ENCODE measurements at places on chromosomes 1 and 21. TPM values are rescaled to one million over a fixed set of nuclear protein-coding genes. Genes with fewer than 3 reads are reported as not detected.

GRCh38 chr1:3431266-3431665 is 23.2 kb upstream of the ARHGEF16 start:
- no peaks in the 10 kb centered on the region for H3K27me3 ChIP-seq
- peaks cover 76% of the 10 kb centered on the region for H3K36me3 ChIP-seq
- H3K27ac ChIP-seq, result no peak overlapping the region
- H3K4me3 ChIP-seq, result no peak overlapping the region

The SPATA21 gene
- total RNA-seq, result not detected

DNA sequence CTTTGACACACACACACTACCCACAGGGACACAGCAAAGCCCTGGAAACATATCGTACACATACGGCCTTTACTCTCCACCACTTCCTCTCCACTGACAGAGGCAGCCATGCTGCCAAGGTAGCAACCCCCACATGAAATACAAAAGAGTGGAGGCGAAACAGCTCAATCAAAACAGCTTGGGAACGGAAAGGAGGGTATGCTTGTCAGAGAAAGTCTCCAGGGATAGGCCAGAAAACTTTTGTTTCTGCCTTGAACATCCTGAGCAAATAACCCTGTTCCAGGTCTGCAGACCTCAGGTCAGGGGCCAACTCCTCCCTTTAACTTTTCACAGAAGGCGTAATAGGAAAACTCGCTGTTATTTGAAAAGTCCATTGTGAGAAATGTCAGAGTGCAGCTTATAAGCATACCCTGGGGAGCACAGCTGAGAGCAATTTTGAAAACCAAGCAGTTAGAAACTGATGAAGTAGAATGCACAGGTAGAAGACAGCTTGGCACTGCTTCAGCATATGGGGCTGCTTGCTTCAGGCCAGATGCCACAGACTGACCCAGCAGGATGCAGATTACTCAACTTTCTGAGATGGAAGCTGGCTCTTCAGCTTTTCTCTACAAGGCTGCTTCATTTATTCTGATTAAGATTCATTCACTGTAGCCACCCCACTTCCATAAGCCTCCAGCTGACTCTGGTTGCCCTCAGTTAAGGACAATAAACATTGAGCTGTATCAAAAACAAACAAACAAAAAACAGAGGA is 18.0 kb downstream of the KIAA0319L start:
- H3K27ac ChIP-seq, result peak overlapping the region; percentile 79
- no peaks in the 10 kb centered on the region for H3K27me3 ChIP-seq
- H3K4me3 ChIP-seq, result no peak overlapping the region
- no peaks in the 10 kb centered on the region for H3K36me3 ChIP-seq
- H3K4me1 ChIP-seq, result peaks cover 35% of the 10 kb centered on the region

DNA sequence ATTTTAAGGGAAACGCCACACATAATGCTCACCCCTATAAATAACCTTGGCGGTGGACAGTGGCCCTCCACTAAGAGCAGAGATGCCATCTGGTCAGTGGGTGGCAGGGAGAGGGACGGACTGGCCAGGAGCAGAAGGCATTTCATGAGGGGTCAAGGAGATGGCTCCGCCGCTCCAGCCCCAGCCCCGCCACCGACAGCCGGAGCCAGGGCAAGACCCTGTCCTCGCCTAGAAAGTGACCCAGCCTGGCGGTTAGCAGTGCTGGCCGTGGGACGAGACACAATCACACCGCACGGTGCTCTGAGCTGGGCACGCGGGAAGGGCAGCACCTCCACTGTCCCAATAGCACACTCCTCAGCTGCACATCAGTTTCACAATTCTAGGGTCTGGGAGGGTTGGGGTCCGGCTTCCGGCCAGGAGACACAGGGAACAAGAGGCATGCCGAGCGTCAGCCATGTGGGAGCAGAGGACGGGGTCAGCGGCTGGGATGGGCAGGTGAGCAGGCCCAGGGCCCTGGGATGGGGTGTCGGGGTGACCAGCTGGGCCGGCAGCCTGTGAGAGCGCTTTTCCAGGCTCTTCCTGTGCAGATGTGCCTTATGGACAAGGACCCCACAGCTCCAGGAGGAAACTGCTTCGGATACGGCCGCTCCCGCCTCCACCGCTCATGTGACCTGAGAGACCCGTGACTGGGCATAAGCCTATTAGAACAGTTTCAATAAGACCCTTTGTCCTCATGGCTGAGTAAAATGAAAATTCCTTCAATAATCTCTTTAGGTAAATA is 5.7 kb downstream of the SLC19A1 start:
- H3K36me3 ChIP-seq, result no peaks in the 10 kb centered on the region
- peaks cover 3% of the 10 kb centered on the region for H3K4me1 ChIP-seq
- H3K27ac ChIP-seq, result no peak overlapping the region
- no peak overlapping the region for H3K4me3 ChIP-seq

The HPDL gene
- not detected for total RNA-seq

GRCh38 chr1:216325336-216325735 is 97.9 kb downstream of the USH2A start:
- H3K4me3 ChIP-seq, result no peak overlapping the region
- no peaks in the 10 kb centered on the region for H3K4me1 ChIP-seq
- DNase-seq, result no peak
- H3K36me3 ChIP-seq, result no peaks in the 10 kb centered on the region

DNA sequence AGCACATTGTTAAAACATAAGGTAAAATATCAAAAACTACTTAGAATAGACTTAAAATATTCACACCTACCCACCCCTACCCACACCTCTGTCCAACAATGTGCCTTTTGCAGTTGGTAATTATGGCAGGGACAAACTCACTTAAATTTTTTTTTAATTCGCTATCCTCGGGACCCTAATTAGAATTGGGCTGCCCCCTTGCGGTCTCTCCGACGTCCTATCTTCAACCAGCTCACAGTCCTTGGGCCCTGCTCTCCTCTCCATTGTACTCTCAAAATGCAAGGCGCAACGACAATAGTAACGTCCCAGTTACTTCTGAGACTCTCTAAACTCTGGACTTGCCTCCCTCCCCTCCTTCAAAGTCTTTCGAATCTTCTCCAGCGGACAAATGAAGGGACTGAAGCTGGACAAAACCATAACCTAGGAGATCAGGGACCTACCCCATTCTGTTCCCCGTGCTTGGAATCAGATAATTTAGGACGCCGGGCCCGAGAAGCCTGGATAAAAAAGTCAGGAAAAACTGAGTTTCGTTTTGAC is 1.1 kb upstream of the CIART start:
- peak overlapping the region; percentile 79 for H3K27ac ChIP-seq
- peaks cover 18% of the 10 kb centered on the region for H3K4me1 ChIP-seq
- H3K4me3 ChIP-seq, result peak overlapping the region; percentile 85

- H3K27ac ChIP-seq, result no peak overlapping the region
- no peaks in the 10 kb centered on the region for H3K4me1 ChIP-seq
- no peaks in the 10 kb centered on the region for H3K36me3 ChIP-seq
- H3K4me3 ChIP-seq, result no peak overlapping the region
- no peaks in the 10 kb centered on the region for H3K27me3 ChIP-seq
- DNase-seq, result no peak
Observed at GRCh38 chr1:103110701-103111100, 2.4 kb upstream of the COL11A1 start.

DNA sequence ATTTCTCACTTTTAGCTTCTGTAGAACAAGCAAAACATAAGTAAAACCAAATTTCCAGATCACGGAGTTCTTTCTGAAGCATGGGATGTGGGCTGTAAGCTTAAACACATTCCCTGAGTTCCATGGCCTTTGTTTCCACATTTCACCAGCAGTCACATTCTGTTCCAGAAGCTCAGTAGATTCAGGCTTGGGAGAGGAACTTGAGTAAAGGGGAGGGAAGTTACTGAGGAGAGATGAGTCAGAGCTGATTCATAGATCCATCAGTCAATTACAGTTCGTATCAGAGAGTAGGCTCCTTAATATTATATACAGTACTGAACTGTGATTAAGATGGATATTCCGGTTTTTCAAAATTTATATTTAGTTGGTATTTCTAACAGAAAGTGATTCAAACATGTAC is 614.3 kb downstream of the NCAM2 start:
- no peak overlapping the region for H3K27ac ChIP-seq
- H3K27me3 ChIP-seq, result no peaks in the 10 kb centered on the region
- H3K4me1 ChIP-seq, result no peaks in the 10 kb centered on the region
- DNase-seq, result no peak
- H3K36me3 ChIP-seq, result no peaks in the 10 kb centered on the region
- no peak overlapping the region for H3K4me3 ChIP-seq

DNA sequence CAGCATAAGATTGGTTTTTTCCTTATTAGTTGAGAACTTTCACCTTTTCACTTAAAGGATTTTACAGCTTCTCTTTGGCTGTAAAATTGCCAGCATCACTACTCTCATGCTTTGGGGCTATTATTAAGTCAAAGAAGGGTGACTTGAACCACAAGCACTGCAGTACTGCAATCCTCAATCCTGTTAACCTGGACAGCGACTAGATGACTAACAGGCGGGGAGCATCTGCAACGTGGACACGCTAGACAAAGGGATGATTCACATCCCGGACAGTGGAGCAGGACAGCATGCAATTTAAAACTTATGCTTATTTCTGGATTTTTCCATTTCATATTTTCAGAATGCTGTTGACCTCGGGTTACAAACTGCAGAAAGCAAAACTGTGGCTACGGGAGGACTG is 8.1 kb downstream of the ARV1 start:
- no peak overlapping the region for H3K4me3 ChIP-seq
- no peaks in the 10 kb centered on the region for H3K4me1 ChIP-seq
- H3K27me3 ChIP-seq, result no peaks in the 10 kb centered on the region
- H3K36me3 ChIP-seq, result peaks cover 21% of the 10 kb centered on the region

The F5 gene
- not detected for total RNA-seq

The FCGR3B gene
- not detected for total RNA-seq

- peak overlapping the region; percentile 94 for H3K27ac ChIP-seq
- H3K36me3 ChIP-seq, result no peaks in the 10 kb centered on the region
- peaks cover 30% of the 10 kb centered on the region for H3K4me1 ChIP-seq
- no peaks in the 10 kb centered on the region for H3K27me3 ChIP-seq
Observed at GRCh38 chr1:153566414-153567371, 1.0 kb upstream of the S100A2 start.

GRCh38 chr1:24929398-24930259 is 447 bp downstream of the RUNX3 start:
- peaks cover 13% of the 10 kb centered on the region for H3K4me1 ChIP-seq
- H3K27me3 ChIP-seq, result peaks cover 3% of the 10 kb centered on the region
- no peak for DNase-seq
- H3K36me3 ChIP-seq, result no peaks in the 10 kb centered on the region
- H3K27ac ChIP-seq, result peak overlapping the region; percentile 57
- H3K4me3 ChIP-seq, result peak overlapping the region; percentile 60

The NR5A2 gene
- total RNA-seq, result 12.7 TPM

- no peaks in the 10 kb centered on the region for H3K36me3 ChIP-seq
- no peak overlapping the region for H3K4me3 ChIP-seq
- no peaks in the 10 kb centered on the region for H3K4me1 ChIP-seq
- no peaks in the 10 kb centered on the region for H3K27me3 ChIP-seq
- no peak overlapping the region for H3K27ac ChIP-seq
- no peak for DNase-seq
Observed at GRCh38 chr21:31213787-31214186, 130.3 kb downstream of the TIAM1 start.

DNA sequence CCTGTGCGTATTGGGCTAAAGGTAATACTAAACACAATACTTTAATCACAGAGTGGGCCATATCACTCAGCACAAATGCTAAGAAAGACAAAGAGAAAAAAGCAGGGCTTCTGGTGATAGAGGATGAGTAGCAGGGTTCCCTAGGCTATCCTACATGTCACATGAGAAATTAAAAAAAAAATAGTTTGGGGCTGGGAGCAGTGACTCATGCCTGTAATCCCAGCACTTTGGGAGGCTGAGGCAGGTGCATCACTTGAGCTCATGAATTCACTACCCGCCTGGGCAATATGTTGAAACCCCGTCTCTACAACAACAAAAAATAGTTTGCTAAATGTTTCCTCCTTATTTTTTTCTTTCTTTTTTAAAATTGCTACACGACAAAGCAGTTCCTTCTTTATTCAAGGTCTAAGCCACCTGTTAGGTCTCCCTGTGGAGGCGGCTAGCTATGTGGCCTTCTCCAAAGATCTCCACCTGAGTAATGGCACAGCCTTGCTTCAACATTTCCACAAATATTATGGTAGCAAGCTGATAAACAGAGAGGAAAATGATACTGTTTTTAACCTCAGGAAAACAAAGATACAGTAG is 1.5 kb downstream of the ENSA start:
- no peaks in the 10 kb centered on the region for H3K27me3 ChIP-seq
- no peak for DNase-seq
- H3K4me3 ChIP-seq, result peak overlapping the region; percentile 85
- H3K36me3 ChIP-seq, result peaks cover 40% of the 10 kb centered on the region
- peak overlapping the region; percentile 88 for H3K27ac ChIP-seq

- H3K27ac ChIP-seq, result no peak overlapping the region
- no peak for DNase-seq
- no peaks in the 10 kb centered on the region for H3K4me1 ChIP-seq
- H3K4me3 ChIP-seq, result no peak overlapping the region
Observed at GRCh38 chr1:89739844-89740216, 81.0 kb upstream of the LRRC8D start.

- H3K4me3 ChIP-seq, result no peak overlapping the region
- no peaks in the 10 kb centered on the region for H3K4me1 ChIP-seq
- no peaks in the 10 kb centered on the region for H3K27me3 ChIP-seq
- no peak overlapping the region for H3K27ac ChIP-seq
Observed at GRCh38 chr1:158087320-158087927, 93.3 kb upstream of the CD1D start.

The SETD4 gene
- 35.9 TPM for total RNA-seq

DNA sequence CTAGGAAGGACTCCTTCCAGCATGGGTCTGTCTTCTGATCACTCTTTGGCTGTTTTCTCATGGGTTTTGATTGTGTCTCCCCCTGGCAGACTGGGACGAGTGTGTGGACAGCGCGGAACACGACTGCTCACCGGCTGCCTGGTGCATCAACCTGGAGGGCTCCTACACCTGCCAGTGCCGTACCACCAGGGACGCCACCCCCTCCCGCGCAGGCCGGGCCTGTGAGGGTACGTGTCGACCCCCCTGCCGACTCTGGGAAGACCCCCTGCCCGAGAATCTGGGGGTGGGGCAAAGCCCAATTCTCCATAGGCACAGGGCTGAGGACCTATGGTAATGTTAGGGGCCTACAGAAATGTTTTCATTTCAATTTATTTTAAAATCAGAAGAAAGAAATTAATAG is 38.4 kb downstream of the UMODL1 start:
- H3K4me3 ChIP-seq, result no peak overlapping the region
- no peaks in the 10 kb centered on the region for H3K27me3 ChIP-seq
- no peak for DNase-seq
- H3K36me3 ChIP-seq, result no peaks in the 10 kb centered on the region
- H3K4me1 ChIP-seq, result no peaks in the 10 kb centered on the region
- no peak overlapping the region for H3K27ac ChIP-seq

DNA sequence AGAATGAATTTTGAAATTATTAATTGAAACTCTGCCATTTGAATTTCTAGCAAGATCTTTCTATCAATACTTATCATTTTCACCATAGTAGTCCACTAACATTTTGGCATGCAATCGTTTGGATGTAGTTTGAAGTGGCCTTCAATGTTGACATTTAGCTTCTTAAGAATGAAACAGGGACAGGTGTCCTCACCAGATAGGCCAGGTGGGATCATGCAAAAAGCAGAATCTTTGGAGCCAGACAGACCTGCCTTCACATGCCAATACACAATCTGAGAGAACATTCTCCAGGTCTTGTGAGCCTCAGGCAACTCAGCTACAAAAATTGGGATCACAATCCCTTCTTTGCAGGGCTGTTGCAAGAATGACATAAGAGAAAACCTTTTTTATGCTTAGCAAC is 18.3 kb upstream of the HSPA13 start:
- H3K27me3 ChIP-seq, result no peaks in the 10 kb centered on the region
- DNase-seq, result no peak
- no peak overlapping the region for H3K4me3 ChIP-seq

GRCh38 chr1:247613405-247613804 is 8.0 kb downstream of the OR2G3 start:
- no peaks in the 10 kb centered on the region for H3K27me3 ChIP-seq
- no peaks in the 10 kb centered on the region for H3K4me1 ChIP-seq
- H3K36me3 ChIP-seq, result no peaks in the 10 kb centered on the region
- DNase-seq, result no peak
- H3K4me3 ChIP-seq, result no peak overlapping the region

The IL22RA1 gene
- total RNA-seq, result not detected
